ENCODE measurements at places on chromosomes 13 and 19.

DNA sequence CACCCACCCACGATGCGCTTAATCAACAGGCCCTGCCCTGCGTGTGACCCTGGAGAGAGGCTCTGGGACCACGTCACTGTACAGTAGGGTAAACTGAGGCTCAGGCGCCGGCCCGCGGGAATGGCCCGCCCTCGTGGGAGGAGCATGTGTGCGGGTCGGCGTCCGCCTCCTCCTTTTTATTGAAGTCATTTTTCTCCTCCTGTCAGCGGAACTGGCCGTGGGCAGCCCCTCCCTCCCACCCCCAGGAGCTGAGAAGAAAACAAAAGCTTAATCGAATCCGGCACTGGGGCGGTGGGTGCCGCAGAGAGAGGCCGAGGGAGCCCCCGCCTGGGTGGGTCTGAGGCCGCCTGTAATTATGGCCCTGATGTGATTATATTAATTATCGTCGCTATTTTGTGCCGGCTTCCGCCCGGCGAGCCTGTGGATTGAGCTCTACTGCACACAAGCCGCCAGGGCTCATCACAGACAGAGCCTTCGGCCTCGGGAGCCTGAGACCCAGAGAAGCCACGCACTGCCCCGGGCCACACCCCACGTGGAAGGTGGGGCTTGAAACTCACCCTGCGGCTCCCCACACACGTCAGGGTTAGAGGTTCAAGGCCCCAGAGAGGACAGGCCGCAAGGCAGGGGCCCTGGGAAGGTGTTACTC is 7.0 kb downstream of the C2CD4C start:
- DNase-seq: no peak

- DNase-seq: no peak
Measured at GRCh38 chr13:107373551-107373950, 805.6 kb upstream of the ARGLU1 start.

DNA sequence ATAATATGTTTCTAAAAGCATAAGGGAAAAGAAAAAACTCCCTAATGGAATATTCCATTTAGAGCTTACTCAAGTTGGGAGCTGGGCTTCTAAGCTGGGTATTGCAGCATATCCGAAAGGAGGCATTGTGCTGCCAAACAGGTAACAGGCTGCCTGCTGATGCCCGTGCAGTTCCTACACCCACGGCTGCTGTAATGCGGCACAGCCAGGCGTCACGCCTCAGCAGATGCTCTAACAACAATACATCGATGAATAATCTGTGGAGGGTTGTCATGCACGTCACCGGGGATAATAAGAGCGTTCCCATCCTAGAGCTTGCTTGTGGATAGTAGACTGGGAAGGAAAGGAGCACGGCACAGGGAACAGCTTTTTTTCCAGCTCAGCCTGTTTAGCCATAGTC is 1582.1 kb upstream of the SLC10A2 start:
- no peak for DNase-seq

GRCh38 chr19:3527238-3527910 is 11.6 kb upstream of the TEKTIP1 start:
- no peak for DNase-seq

- DNase-seq: no peak
Measured at GRCh38 chr19:28169168-28169887, 1043.6 kb downstream of the UQCRFS1 start.

GRCh38 chr13:48251611-48252081 is 18.6 kb downstream of the ITM2B start:
- DNase-seq: no peak

- no peak for DNase-seq
Measured at GRCh38 chr19:17325881-17326594, 8.6 kb downstream of the ANO8 start.

DNA sequence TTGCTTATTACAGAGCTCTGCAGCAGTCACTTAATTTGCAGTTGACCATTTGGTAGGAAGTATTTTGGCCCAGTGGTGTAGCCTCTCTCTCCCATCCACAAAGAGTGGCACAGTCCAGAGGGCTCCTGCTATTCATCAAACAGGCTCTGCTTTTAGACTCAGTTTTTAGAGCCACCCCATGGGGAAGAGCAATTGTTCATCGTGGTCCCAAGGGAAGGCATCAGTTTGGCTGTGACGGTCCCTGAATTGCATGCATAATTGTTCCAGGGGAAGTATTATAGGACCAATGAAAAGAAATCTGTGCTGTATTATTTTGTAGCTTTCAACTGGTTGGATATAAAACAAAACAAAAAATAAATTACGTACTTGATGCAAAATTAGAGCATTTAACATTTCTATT is 799.0 kb downstream of the DACH1 start:
- no peak for DNase-seq

GRCh38 chr19:15022752-15023151 is 26.5 kb upstream of the CASP14 start:
- DNase-seq: no peak
